ENCODE measurements at places on chromosomes 6 and 20. TPM values are rescaled to one million over a fixed set of nuclear protein-coding genes. Genes with fewer than 3 reads are reported as not detected.

- no peak for DNase-seq
Observed at GRCh38 chr20:34713194-34713943, 9.2 kb downstream of the TP53INP2 start.

- no peak for DNase-seq
Observed at GRCh38 chr6:75603106-75603420, 1.4 kb downstream of the SENP6 start.

DNA sequence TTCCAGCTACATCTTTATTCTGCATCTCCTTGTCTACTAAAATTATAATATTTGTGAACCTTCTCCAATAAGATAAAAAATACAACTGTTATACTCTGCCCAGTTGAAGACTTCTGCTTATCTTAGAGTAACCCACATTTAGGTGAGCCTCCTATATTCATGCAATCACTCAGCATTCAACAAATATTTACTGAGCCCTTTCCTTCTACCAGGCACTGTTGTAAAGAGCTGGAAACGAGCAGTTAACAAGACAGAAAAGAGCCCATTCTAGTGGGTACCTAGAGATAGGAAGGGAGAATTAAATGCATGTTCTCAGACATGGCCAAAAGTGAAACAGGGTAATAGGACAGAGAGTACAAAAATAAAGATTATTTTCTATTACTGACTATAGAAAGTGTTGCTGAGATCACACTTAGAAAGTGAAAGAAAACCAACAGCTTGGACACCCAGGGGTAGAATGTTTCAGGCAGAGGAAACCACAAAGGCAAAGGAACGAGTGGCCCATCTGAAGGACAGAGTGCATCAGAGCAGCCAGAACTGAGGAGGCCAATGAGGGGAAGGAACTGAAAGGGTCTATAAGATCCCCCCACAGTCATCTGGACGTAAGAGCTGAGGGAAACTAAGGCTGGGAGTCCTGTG is 50.8 kb upstream of the SMLR1 start:
- DNase-seq = no peak

ULBP3 gene
- 1.1 TPM for total RNA-seq

DNA sequence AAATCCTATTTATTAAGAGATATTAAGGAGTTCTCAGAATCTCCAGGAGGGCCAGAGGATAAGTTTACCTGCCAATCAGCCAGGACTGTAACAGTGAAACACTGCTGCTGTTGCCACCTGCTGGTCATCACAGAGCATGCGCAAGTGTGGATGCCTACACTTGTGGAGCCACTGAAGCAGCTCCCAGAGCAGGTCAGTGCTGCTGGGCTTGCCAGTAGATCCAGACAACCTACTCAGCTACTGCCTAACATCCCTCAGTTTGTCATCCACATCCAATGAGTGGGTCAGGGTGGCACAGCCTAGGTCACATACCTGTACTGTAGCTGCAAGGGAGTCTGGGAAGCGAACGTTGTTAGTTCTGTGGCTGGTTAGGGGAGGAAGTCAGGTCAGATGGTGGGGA is 18.3 kb upstream of the NHSL1 start:
- DNase-seq = peak; percentile 22

LRRC73 gene
- 3.3 TPM for total RNA-seq

- DNase-seq = no peak
Observed at GRCh38 chr6:47545223-47545622, 67.6 kb downstream of the CD2AP start.

LCA5 gene
- 2.7 TPM for total RNA-seq

- DNase-seq = no peak
Observed at GRCh38 chr6:40336940-40337760, 250.0 kb downstream of the LRFN2 start.

ESR1 gene
- 1.4 TPM for total RNA-seq

DNA sequence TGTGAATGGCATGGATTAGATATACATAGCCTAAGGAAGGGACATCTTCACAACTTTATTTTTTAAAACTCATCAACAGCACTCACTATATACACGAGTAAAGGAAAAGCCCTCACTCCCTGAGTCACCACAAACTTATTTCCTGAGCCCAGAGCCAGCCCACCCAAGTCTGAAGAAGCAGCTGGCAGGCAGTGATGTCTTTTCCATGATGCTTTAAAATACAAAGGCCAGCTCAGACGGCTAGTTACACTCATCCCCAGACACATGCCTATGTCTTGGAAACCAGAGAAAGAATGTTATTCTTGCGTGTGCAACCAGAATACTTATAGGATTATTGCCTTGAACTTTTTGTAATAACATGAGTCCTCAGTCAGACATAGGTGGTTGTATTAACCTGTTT is 114.4 kb downstream of the ADGRG6 start:
- no peak for DNase-seq

TMEM239 gene
- total RNA-seq = not detected

GRCh38 chr20:60249436-60249835 is 291.2 kb downstream of the CDH26 start:
- DNase-seq = no peak

GRCh38 chr20:56685879-56686278 is 56.8 kb downstream of the TFAP2C start:
- DNase-seq = no peak

- no peak for DNase-seq
Observed at GRCh38 chr20:63771046-63771707, 31.6 kb downstream of the SLC2A4RG start.

SIRPB1 gene
- 1.9 TPM for total RNA-seq

DNA sequence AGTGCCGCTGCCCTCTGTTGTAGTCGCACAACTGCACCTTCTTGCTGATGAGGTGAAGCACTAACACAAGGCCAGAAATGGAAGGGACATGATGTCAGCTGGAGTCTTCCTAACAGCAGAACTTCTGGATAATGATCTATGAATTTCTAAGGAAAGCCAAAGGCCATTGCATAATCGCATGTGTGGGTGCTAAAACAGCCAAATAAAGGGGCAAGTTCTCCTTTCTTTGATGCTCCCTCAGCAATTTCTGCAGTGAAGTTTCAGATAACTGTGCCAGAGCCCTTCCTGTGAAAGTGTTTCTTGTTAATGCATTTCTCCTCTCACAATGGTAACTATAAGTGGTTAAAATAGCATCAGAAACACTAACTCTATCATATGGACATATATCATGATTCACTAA is 8.0 kb upstream of the F13A1 start:
- DNase-seq = no peak

DNA sequence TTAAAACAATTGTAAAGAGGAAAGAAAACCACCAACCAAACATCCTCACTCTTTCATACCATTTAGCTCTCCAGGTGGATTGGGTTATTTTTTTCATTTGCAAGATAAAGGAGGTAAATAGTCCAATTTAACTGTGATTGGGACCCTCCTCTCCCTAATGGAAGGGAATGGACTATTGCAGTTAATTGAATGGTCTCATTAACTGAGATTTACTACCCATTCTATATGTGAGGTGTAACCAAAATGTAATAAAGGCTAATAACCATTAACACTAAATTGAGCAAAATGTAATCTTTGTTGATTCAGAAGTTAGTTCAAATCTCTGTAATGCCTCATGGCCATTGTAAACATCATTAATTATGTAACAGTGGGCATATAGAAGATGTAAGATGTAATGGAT is 105.0 kb downstream of the KLHL32 start:
- no peak for DNase-seq

DNA sequence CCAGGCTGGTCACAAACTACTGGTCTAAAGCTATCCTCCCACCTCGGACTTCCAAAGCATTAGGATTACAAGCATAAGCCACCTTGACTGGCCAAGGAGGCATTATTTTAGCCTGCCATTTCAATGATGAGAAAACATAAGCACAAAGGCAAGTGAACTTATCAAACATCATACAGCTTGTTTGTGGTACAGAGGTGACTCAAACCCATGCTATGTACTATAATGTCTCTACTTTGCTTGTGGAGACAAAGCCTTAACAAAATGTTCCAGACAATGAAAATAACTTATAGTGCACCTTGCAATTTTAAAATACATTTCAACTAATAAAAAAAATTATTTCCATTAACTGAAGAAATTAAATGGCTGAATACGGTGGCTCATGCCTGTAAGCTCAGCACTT is 26.2 kb downstream of the HDAC2 start:
- no peak for DNase-seq

DNA sequence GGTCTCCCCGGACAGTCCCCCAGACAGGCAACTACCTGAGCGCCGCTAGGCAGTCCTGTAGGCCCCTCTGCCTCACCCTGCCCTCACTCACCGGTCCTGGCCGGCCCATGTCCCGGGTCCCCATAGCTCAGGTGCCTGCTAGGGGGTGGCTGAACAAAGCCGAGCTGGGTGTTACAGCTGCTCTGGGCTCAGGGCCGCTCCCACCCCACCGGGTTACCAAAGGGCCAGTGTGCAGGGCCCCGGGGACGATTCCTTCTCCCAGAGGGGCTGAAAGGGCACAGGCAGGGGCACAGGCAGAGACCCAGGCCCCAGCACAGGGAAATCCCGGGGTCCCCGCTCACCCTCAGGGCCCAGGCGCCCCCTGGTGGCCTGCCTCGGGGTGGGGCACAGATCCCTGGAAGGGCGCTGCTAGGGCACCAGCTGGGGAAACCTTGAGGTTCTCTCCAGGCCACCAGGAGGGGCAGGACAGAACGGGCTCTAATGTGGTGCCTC is 118.4 kb downstream of the GRM4 start:
- DNase-seq = peak; percentile 9

CRISP3 gene
- not detected for total RNA-seq

DNA sequence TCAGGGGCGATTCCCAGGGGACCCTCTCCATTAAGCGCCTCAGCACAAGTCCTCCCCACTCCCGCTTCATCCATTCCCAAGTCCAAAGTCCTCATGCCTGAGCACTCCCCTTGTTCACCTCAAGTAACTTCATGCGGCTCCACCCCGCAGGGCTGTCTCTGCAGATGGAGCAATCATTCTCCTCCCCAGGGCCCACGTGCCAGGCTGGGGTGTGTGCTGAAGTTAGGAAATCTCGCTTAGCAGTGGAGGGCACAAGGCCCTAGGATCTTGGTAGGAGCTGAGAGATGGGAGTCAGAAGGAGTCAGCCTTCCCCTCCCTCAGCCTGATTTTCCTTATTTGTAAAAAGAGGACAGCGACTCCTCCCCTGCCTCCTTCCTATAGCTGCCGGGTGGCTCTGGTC is 3.5 kb downstream of the TGM3 start:
- DNase-seq = peak; percentile 27

RSPH4A gene
- 0.55 TPM for total RNA-seq

- no peak for DNase-seq
Observed at GRCh38 chr6:88804701-88805100, 158.7 kb downstream of the RNGTT start.

GRCh38 chr6:149683256-149683859 is 34.5 kb downstream of the LATS1 start:
- DNase-seq = no peak

UNC5CL gene
- total RNA-seq = 0.49 TPM

GRCh38 chr6:41280381-41281057 is 6.0 kb downstream of the TREM1 start:
- DNase-seq = no peak
